A172 (cell line): ENCODE measurements at places on chromosomes 13 and 19. TPM values are rescaled to one million over a fixed set of nuclear protein-coding genes. Genes with fewer than 3 reads are reported as not detected.

DNA sequence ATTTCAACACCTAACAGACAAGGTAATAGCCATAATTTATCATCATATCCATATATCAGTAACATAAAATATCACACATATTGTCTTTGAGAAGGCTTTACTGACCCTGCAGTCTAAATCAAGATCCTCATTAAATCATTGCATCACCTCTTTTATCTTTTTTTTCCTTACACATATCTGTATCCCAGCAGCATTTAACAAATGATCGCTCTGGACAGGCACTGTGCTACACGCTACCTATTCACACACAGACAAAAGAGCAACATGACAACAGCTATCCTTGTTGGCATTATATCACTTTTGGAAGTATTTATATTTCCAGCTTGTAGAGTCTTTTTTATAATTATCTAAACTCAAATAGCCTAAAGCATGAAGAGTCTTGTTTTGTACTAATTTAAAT, 73.3 kb upstream of the NBEA start:
- no peak for DNase-seq

DNA sequence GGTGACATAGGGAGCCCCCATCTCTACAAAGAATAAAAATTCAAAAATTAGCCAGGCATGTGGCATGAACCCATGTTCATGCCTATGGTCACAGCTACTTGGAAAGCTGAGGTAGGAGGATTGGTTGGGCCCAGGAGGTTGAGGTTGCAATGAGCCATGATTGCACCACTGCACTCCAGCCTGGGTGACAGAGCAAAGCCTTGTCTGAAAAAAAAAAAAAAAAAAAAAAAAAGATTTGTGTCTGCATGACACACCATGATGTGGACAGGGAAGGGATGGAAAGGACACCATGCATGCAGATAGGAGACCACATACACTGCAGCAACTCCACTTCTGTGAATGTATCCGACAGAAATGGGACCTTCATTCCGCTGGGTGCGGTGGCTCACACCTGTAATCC, 34.0 kb upstream of the HOMER3 start:
- no peak for DNase-seq

- DNase-seq, result no peak
These were observed 14.6 kb downstream of the ATP7B start for GRCh38 chr13:51996641-51997040.

GRCh38 chr13:23613596-23613995, 43.4 kb downstream of the TNFRSF19 start:
- no peak for DNase-seq

DNA sequence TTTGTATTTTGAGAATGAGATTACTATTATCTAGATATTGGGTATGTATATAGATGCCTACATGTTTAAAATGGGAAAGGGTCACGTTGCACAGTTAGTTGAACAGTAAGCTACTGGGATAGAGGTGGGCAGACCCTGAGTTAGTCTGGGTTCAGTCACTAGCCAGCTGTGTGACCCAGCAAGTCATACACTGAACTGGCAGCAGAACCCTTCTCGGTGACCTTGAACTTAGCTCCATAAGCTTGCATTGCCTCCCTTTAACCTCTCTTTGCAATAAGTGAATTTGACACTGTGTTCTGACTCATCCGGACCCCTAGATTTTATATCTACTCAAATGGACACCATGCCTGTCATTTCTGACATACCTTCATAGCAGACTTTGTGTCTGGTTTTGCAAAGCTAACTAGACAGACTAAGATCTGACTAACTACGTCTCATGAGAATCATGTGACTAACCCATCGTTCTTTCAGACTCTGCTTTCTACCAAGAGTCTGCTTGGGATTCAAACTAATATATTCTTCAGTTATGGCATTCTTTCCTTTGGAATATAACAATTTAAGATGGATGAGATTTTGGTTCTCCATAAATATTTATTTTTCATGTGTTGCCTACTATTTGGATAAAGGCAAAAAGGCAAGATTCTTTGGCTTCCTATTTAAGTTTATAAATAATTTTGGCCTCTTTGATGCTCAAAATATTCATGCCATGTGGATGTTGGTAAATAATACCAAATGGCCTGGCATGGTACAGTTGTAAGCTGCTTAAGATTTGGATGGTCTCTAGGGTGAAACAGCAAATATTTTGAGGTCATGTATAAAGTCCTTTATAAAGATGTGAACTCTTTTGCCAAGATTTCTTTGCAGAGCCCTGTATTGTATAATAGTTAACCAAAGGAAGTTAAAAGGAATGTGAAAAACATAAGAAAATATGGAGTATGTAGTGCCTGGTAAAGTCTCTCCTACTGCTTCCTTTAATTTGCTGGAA, 159.3 kb downstream of the ITGBL1 start:
- DNase-seq, result peak; percentile 8

DNA sequence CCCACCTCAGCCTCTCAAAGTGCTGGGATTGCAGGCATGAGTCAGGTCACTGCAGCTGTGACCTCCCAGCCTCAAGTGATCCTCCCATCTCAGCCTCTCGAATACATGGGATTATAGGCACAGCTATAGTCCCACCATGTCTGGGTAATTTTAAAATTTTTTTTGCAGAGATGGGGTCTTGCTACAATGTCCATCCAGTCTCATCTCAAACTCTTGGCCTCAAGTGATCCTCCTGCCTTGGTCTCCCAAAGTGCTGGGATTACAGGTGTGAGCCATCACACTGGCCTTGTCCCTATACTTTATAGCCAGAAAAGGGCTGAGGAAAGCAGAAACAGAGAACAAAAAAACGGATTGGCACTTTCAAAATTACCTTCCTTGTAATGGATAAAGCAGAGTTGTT, 4.8 kb upstream of the FBXO27 start:
- no peak for DNase-seq

DNA sequence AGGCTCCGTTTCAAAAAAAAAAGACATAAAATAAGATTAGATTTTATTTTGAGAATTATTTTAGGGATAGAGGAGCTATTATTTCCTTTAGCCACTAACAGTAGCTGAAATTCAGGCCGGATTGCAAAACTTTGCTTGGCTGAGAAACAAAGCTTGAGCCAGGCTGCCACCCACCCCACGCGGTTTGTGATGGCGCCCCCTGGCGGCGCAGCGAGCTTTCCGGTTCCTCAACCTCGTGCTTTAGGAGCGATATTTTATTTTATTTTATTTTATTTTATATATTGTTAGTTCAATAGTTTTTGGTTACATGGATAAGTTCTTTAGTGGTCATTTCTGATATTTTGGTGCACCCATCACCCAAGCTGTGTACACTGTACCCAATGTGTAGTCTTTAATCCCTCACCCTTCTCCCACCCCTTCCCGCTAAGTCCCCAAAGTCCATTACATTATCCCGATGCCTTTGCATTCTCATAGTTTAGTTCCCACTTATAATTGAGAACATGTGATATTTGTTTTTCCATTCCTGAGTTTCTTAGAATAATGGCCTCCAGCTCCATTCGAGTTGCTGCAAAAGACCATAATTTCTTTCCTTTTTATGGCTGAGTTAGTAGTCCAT, 19.8 kb upstream of the CEACAM4 start:
- DNase-seq, result no peak

DNA sequence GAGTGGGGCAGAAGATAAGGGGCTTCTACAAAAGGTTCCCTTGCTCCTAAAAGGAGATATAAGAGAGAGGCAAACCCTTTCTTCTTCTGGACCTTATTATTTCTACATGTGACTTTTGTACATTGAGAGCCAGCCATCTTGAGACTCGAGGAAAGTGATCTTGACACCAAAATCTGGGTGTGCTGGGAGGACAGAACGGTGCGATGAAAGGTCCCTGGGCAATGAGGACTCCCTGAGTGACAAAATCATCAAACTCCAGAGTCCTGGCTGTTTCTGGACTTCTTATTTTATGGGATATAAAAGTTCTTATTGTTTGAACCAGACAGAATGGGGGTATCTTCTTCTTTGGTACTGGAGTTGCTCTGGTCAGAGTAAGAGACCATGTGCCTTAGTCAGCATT, 411.0 kb downstream of the ZNF536 start:
- no peak for DNase-seq

- no peak for DNase-seq
These were observed 1145.6 kb upstream of the MIR17HG start for GRCh38 chr13:90201676-90202460.

- no peak for DNase-seq
These were observed 94.1 kb upstream of the MLNR start for GRCh38 chr13:49125964-49126524.

DNA sequence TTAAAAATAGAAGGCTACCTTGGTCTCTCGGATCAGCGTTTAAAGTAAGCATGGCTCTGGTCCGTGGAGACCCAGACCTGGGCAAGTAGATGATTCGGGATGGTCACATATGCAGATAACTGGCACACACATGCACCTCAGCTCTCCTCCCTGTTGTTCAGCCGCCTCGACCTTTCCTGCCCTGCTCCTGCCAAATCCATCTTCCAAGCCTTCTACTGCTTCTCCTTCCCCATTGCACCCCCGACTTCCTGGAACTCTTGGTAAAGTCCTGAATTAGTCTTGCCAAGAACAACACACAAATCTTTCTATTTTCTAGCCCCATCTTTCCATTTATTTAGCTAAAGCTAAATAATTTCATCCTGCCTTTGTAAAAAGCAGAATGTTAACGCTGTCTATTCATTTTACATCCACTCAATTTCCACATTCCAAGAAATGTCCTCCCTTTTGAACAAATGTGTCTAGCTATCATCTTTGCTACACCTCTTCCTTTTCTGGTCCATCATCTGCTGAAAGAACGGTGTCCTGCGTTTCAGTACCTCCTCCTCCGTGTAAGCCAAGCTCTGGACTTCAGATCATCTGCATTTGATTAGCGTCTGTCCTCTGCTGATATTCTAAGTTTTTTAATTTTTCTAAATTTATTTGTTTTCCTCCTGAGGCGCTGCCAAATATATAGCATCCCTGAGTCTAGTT, 92.5 kb downstream of the ZIC5 start:
- no peak for DNase-seq

- no peak for DNase-seq
These were observed 13.6 kb upstream of the KPNA3 start for GRCh38 chr13:49806126-49806536.

- DNase-seq, result peak; percentile 82
These were observed 15.5 kb downstream of the KLF2 start for GRCh38 chr19:16340092-16340491.

GRCh38 chr19:29285187-29285687, 72.3 kb upstream of the UQCRFS1 start:
- no peak for DNase-seq

GRCh38 chr19:16295057-16295456, 29.6 kb upstream of the KLF2 start:
- DNase-seq, result no peak

DNA sequence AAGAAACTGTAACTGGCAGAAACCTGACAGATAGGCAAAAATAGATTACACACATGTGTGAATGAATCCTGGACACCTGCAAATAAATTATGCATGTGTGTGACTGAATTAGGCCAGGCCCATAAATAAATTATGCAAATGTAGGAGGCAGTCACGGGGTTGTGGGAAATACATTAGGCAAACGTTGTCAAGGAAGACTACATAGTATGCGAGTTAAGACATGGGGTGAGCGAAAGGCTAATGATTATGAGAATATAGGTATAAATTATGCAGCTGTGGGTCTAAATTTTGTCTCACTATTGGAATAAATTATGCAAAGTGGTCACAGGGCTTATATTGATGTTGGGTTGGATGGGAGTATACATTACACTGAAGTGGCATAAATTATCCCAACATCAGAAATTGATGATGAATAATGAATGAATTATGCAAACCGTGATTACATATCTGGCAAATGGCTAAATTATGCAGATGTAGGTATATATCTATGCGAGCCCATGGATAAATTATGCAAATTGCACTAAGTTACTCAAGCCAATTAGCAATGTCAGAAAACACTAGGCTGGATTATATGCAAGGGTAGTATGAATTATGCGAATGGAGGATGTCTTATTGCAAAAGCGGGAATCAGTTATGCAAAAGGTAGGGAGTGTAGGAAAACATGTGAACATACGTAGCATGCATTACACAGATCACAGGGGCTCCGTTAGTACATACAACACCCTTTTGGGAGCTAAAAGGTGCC, 6.8 kb downstream of the SLC8A2 start:
- DNase-seq, result no peak

DNA sequence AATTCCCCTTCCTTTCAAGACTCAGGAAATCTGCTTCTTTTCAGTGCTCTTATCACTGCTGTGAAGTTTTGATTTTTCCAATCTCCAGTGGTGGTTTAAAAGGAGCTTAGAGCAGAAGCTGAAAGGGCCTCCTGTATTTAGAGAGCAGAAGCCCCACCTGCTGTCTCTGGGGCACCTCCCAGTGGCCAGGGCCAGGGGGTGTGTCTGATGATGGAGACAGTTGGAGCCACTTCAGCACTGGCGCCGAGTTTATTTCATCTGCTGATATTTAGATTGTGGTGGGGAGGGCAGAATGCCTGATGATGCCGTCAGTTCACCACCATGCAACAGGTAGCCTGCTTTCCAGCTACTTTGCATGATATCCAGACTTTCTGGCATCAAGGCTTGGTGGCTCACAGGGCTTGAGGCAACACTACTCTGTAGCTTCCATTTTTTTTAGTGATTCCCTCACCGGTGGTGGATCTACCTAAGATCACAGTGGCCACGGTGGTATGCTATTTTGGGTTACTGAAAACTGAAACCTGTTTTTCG, 371.9 kb downstream of the KCNRG start:
- peak; percentile 56 for DNase-seq

TNFSF9 gene
- not detected in 2 replicates for total RNA-seq

ACER1 gene
- total RNA-seq, result not detected in 2 replicates

CDC42EP5 gene
- total RNA-seq, result 17.2 and 19.1 TPM in 2 replicates

ZNF578 gene
- not detected in 2 replicates for total RNA-seq

TNFSF13B gene
- not detected in 2 replicates for total RNA-seq

ADGRE3 gene
- not detected in 2 replicates for total RNA-seq

SERTM1 gene
- not detected in 2 replicates for total RNA-seq

PLVAP gene
- total RNA-seq, result not detected in 2 replicates

SIAH3 gene
- total RNA-seq, result not detected in 2 replicates
